Effector memory CD8-positive, alpha-beta T cell (primary cell): ENCODE measurements at places on chromosomes 4 and X.

- no peak for DNase-seq
Observed at GRCh38 chrX:109886122-109886761, 116.7 kb upstream of the TMEM164 start.

DNA sequence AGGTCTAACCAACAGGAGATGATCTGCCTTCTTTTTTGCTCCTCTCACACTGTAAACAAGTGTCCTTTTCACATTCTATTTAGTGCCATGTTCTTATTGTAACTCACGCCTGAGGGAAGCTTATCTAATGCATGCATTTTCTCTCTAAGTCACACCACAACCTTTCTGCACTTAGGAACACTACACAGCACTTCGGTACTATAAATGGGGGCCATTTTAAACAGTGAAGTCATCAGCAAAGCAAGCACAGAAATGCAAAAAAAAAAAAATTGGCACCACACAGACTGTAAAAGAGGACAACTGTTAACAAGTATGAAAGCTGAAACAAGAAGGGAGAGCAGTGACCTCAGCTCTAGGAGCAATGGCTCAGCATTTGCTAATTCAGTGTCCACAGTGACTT, 45.2 kb downstream of the PRSS12 start:
- no peak for DNase-seq

GRCh38 chrX:120653000-120653399, 23.1 kb upstream of the C1GALT1C1 start:
- DNase-seq = no peak

GRCh38 chrX:136220540-136220939, 30.7 kb downstream of the MAP7D3 start:
- no peak for DNase-seq
